Ascending aorta (tissue), 2 donors: ENCODE measurements at places on chromosomes 2 and 18. TPM values are rescaled to one million over a fixed set of nuclear protein-coding genes. Genes with fewer than 3 reads are reported as not detected.

TMBIM1 gene
- 320 TPM for total RNA-seq

CXCR2 gene
- total RNA-seq, result not detected

AKAIN1 gene
- total RNA-seq, result not detected

SCN2A gene
- 0.53 TPM for total RNA-seq

TMEFF2 gene
- total RNA-seq, result not detected

TUBA4B gene
- total RNA-seq, result not detected

IL1B gene
- total RNA-seq, result not detected

EIF4E2 gene
- total RNA-seq, result 16.7 TPM

SLC8A1 gene
- 5.6 TPM for total RNA-seq

CCDC85A gene
- total RNA-seq, result 15.0 TPM

CCDC88A gene
- total RNA-seq, result 39.2 TPM

RFX8 gene
- total RNA-seq, result not detected

UGT1A4 gene
- not detected for total RNA-seq

ANKRD30B gene
- total RNA-seq, result not detected
